ENCODE measurements at places on chromosomes 2 and 18. TPM values are rescaled to one million over a fixed set of nuclear protein-coding genes. Genes with fewer than 3 reads are reported as not detected.

GRCh38 chr2:210460322-210461227, 16.0 kb downstream of the LANCL1 start:
- no peak overlapping the region for H3K4me3 ChIP-seq
- peaks cover 32% of the 10 kb centered on the region for H3K36me3 ChIP-seq
- no peak overlapping the region for H3K27ac ChIP-seq
- H3K27me3 ChIP-seq = no peaks in the 10 kb centered on the region
- no peaks in the 10 kb centered on the region for H3K4me1 ChIP-seq
- no peak for DNase-seq

DNA sequence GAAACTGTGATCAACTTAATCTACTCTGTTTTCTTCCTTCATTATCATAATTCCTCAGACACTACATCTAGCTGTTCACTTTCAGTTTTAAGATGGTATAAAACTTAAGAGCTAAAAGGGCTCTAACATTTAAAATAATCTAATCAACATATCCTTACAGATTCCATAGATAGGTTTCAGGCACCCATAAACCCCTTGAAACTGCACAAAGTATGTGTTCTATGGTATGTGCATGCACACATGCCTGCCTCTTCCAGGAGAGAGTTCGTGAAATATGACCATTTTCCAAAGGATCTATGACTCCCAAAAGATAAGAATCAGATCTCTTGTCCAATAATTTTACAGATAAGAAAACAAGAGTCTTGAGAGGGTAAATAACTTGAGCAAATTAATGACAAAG, 59.4 kb downstream of the CUL3 start:
- no peak overlapping the region for H3K4me3 ChIP-seq
- no peaks in the 10 kb centered on the region for H3K27me3 ChIP-seq
- peaks cover 53% of the 10 kb centered on the region for H3K4me1 ChIP-seq

- no peak overlapping the region for H3K4me3 ChIP-seq
- DNase-seq = peak; percentile 47
- H3K27me3 ChIP-seq = no peaks in the 10 kb centered on the region
- peak overlapping the region; percentile 77 for H3K27ac ChIP-seq
- H3K4me1 ChIP-seq = peaks cover 21% of the 10 kb centered on the region
Observed at GRCh38 chr2:47486841-47487497, 84.0 kb downstream of the MSH2 start.

DNA sequence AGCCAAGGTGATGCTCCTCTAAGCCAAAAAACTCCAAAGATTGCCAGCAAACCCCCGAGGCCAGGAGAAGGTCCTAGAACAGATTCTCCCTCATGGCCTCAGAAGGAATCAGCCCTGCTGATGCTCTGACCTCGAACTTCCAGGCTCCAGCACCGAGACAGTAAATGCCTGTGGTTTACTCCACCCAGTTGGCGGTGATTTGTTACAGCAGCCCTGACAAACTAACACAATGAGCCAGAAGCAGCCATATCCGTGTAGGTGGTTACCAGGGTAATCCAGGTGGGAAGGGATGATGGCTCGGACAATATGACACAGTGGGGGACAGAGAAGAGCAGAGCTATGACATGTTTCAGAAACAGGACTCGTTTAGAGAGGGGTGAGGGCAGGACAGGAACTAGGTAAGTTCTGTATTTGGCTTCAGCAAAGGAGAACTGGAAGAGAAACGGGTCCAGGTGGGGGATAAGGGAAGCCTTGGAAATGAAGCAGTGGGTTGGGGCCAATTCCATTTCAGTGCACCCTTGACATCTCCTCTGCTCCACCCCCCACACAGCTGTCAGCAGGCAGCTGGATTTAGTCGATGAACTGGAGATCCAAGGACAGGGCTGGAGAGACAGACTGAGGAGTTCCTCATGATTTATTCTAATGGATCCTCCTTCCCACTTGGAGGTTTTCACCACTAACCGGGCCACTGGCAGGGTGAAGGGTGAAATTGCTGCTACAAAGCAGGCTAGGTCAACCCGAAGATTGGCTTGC, 179.7 kb upstream of the SH3BP4 start:
- H3K36me3 ChIP-seq = no peaks in the 10 kb centered on the region
- peaks cover 4% of the 10 kb centered on the region for H3K27me3 ChIP-seq
- DNase-seq = no peak
- H3K4me1 ChIP-seq = peaks cover 7% of the 10 kb centered on the region
- H3K4me3 ChIP-seq = no peak overlapping the region
- no peak overlapping the region for H3K27ac ChIP-seq

- no peaks in the 10 kb centered on the region for H3K27me3 ChIP-seq
- H3K4me3 ChIP-seq = no peak overlapping the region
- H3K27ac ChIP-seq = no peak overlapping the region
- no peaks in the 10 kb centered on the region for H3K36me3 ChIP-seq
- no peaks in the 10 kb centered on the region for H3K4me1 ChIP-seq
Observed at GRCh38 chr2:52335727-52336126, 1303.8 kb upstream of the NRXN1 start.

GRCh38 chr2:25245141-25245540, 76.8 kb upstream of the POMC start:
- no peak overlapping the region for H3K4me3 ChIP-seq
- H3K4me1 ChIP-seq = peaks cover 11% of the 10 kb centered on the region
- DNase-seq = no peak
- H3K27me3 ChIP-seq = no peaks in the 10 kb centered on the region

DNA sequence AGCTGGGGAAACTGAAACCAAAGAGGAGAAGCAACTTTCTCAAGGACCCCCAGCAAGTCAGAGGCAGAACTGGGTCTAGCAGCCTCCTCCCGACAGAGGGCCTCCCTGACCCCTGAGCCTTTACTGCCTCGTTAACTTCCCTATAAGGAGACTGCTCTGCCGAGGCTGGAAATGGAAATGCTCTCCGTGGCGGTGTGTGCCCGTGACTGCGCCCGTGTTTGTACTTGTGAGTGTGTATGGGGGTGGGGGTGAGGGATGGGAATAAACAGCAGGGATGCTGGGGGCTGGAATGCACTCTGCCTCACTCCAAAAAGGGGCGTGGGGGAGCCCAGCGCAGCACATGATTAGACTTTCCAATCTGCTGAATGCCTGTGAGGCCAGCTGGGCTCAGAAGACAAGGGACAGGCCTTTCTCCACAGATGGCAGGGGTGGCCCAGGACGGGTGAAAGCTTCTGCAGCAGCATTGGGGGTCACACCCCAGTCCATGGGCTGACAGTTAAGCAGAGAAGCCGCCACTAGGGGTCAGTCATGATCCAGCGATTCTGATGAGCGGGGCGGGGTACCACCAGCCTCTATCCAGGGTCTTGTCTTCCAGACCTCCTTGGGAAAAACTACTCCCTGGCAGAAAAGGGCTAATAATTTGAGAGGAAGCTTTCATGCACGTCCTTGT, 26.8 kb downstream of the MPHOSPH10 start:
- peak; percentile 68 for DNase-seq
- H3K27me3 ChIP-seq = peaks cover 5% of the 10 kb centered on the region
- peak overlapping the region; percentile 36 for H3K4me3 ChIP-seq
- H3K4me1 ChIP-seq = peaks cover 6% of the 10 kb centered on the region
- H3K27ac ChIP-seq = no peak overlapping the region

GRCh38 chr2:226483745-226484619, 315.6 kb downstream of the IRS1 start:
- no peaks in the 10 kb centered on the region for H3K36me3 ChIP-seq
- no peaks in the 10 kb centered on the region for H3K4me1 ChIP-seq
- DNase-seq = no peak
- H3K27me3 ChIP-seq = peaks cover 3% of the 10 kb centered on the region

DNA sequence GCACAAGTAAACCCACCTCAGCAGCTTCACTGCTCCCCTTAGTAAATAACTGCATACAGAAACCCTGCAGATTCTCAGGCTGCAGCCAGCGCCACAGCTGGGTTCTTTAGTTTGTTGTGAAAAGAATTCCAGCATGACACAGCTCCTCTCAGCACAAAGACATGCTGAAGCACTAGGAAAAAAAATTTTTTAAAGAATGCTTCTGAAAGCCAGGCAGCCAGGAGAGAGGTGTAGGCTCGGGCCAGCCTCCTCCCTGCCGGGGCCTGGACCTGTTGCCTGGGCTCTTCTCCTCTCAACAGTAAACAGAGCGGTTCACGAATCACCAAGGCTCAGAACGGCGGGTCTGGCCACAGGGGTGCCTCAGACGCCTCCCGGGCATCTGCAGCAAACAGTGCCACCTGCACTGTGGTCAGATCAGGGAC, 95.7 kb upstream of the POU3F3 start:
- H3K4me1 ChIP-seq = no peaks in the 10 kb centered on the region
- no peaks in the 10 kb centered on the region for H3K27me3 ChIP-seq
- DNase-seq = no peak
- H3K36me3 ChIP-seq = no peaks in the 10 kb centered on the region

Gene GAD1
- total RNA-seq = 1.6 TPM

Gene ARL4C
- 123 TPM for total RNA-seq

Gene PPP1R1C
- total RNA-seq = not detected

Gene GLI2
- 1.9 TPM for total RNA-seq

All from activated CD8-positive, alpha-beta T cell treated with anti-CD3 and anti-CD28 coated beads, Interleukin-2, amount 10 ng/mL, durations not matched to agents 7 days and 5 days (primary cell).